Fibroblast of skin of right quadriceps (primary cell): ENCODE measurements at places on chromosomes 4 and X.

- DNase-seq: no peak
These were observed 73.3 kb upstream of the LRPAP1 start for GRCh38 chr4:3605491-3605890.

DNA sequence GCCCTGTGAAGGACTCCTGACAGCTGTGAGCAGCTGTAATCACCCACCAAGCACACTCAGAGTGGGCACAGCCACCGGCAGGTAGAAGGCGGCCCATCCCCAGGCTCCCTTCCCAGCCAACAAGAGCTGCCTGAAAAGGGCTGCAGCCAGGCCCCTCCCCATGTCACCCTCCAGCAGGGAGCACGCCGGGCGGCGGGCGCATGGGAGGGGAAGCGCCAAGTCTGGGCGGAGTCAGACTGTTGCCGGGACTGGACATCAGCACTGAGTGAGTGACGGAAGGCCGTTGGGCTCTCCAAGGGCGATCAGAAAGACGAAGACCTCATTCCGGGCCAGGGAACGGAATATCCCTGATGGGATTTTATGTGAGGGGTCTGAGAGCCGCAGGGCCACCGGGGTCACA lies 82.1 kb downstream of the PPP2R2C start:
- DNase-seq: no peak

DNA sequence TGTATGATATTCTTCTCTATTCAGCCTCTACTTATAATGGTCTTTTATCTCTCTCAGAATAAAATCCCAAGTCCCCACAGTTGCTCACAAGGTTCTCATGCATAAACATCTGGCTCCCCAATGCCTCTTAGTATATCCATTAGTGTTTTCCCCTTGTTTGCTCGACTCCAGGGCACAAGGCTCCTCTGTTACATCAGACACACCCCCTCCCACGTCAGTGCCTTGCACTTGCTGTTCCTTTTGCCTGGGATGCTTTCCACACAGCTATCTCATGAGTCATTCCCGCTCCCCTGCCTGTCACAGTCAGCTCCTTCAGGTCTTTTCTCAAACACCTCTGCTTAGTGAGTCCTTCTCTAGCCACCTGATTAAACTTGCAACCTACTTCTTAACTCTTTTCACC lies 260.2 kb downstream of the IL1RAPL1 start:
- peak; percentile 1 for DNase-seq

DNA sequence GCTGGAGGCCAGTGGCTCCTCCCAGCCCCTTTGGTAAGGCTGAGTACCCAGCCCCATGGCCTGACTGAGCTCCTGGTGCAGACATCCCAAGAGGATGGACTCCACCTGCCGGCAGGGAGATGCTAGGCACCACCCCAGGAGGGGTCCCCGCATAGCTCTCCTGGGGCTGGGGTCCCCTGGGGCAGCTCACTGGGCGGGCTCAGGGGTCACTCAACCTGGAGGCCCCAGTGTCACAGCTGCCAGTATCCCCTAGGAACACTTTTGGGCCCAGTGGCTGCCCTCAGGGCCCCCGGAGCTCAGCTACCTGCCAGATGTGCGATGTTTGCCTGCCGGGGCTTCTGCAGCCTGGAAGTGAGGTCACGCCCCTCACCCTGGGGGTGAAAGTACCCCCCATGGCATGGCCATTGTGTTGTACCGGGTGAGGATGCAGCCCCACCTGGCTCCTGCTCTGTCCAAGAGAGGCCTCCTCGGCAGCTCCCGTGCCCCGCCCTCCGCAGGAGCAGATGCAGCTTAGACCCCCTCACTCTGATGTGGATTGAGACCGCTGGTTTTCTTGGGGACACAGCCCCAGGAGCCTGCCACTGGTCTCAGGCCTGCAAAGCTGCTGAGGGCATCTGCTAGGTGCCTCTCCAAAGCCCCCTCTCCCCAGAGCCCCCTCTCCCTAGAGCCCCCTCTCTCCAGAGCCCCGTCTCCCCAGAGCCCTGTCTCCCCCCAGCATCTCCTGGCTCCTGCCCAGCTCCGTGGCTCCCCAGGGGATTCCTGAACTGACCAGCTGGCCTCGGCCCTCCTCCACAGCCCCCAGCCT lies 6.7 kb upstream of the HGFAC start:
- no peak for DNase-seq

DNA sequence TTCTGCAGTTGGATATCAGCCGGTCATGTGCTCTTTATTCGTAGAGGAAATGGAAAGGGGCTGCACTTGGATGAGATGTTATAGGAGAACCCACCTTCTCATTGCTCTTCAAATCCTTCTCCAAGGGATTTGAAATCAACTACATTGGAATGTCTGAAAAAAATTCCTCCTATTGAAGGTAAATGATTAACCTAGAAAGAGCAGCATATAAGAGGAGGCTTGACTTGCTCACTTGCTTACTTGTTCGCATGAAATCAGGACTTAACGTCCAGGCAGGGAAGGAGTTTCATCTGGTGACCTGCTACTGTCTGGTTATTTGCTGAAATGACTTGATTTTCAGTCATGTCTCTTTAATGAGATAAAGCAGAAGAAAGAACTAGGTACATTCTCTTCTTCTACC lies 338.4 kb upstream of the NOCT start:
- DNase-seq: no peak

- DNase-seq: peak; percentile 10
These were observed 519.5 kb downstream of the BCOR start for GRCh38 chrX:39577985-39578869.

GRCh38 chr4:109332926-109333464 lies 30.5 kb upstream of the COL25A1 start:
- DNase-seq: no peak

DNA sequence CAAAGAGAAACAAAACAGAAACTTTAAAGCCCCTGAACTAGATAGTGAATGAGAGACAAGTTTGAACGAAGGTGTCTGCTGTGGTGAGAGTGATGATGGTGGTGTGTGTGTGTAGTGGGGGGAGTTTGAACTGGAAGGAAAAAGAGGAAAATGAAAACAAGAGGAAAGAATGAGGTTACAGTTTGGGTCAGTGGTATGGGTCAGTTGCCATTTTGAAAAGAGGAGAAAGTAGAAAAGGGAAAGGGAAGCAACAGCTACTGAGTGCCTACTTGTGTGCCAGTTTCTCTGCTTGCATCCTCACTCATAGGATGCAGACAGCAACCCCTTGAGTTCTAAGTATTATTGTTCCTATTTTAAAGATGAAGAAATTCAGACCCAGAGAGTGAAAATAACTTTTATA lies 26.0 kb downstream of the NHSL2 start:
- DNase-seq: no peak

DNA sequence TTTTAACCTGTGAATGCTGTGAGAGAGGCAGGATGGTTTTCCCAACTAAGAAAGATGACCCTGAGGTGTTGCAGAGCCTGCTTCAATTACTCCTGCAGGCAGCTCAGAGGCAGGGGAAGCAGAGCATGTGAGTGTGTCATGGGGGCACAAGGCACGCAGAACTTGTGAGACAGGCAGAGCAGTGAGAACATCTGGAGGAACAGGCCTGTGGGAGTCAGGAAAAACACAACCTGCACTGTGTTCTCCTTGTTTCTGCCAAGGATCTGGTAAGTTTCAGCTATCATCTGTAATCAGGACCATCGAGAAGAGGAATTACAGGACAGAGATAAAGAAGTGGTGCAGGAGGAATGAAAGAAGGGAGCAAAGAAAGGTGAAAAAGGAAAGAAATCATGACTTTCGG lies 741.8 kb upstream of the INTU start:
- peak; percentile 65 for DNase-seq

DNA sequence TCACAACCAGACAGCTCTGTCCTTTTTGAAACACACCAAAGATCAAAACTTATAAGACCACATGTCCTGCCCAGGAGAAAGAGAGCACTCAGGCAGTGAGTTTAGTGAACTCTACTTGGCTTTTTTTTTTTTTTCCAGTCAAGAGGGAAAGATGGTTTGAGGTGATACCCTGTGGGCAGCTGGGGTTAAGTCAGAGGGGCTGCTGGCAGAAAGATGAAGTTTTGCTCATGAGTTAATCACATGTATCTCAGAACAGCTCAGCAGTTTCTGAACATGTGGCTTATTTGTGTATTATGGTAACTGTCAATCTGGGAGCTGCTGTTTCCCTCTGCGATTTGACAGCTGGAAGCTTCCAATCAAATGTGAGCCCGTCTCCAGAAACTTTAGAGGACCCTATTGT lies 56.4 kb upstream of the MAP3K15 start:
- no peak for DNase-seq

- DNase-seq: no peak
These were observed 3.9 kb upstream of the TMPRSS11B start for GRCh38 chr4:68249434-68249833.

DNA sequence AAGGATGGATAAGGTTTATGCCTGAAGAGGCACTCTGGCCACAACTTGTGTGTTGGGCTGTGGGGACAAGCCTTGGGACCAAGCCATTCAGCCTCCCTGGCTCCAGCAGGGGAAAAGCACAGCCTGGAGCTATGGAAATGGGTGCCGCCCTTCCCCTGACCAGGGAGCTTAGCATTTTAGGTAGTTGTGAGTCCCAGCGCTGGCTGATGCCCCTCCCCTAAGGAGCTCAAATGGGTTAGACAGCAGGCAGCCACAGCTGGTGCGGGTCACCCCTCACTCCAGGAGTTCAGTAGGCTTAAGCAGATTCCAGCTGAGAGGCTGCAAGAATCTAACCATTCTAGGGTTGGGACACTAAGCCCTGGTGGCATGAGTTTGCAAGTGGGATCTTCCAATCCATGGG lies 172.9 kb downstream of the KCNIP4 start:
- DNase-seq: no peak

- DNase-seq: peak; percentile 11
These were observed 25.8 kb downstream of the ADRA2C start for GRCh38 chr4:3791910-3792542.

DNA sequence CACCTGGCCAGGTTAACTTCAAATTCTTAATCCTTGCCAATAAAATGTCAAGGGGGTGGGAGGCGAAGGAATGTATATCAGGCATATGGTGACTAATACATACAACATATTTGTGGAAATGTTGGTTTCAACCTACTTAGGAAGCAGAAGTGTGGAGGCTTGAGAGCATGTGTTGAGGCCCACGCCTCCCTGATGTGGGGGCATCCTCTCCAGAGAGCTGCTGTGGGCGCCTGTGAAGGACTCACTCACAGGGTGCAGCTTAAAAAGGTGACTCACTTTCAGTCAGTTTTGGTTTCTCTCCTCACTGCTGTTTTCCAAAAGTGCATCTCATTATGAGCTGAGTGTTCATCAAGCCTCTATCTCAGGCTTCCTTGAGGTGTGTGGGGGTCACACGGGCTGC lies 27.5 kb downstream of the LNX1 start:
- DNase-seq: peak; percentile 97

GRCh38 chrX:5915783-5916182 lies 312.9 kb downstream of the NLGN4X start:
- no peak for DNase-seq

DNA sequence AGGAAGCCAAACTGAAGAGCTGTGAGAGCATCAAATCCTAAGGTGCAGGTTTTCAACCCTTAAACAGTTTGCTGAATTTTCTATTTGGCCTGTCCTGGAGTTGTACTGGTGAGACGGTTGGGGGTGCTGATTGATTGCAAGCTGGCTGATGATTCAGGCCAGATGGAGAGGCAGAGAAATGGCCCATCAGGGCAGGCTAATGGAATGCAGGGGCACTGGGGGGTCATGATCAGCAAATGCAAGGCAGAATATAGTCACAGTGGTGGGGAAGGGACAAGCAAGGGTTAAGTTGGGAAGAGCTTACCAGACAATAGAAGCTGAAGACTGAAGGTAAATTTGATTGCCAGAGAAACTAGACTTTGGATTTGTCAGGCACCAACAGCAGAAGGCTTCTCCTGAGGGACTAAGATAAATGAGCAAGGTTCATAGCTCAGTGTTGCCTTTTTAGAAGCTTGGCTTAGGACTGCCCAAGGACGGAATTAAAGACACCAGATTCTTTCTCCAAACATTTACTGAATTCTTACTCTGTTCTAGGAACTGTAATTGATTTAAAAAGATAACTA lies 4.3 kb upstream of the AADAT start:
- no peak for DNase-seq

- DNase-seq: peak; percentile 48
These were observed 24.3 kb upstream of the PGM2 start for GRCh38 chr4:37802068-37802666.

- no peak for DNase-seq
These were observed 343.8 kb downstream of the ARHGAP24 start for GRCh38 chr4:85818700-85819099.

- DNase-seq: no peak
These were observed 10.5 kb downstream of the VAMP7 start for GRCh38 chrX:155891446-155892210.

- no peak for DNase-seq
These were observed 243.8 kb downstream of the PPP3CA start for GRCh38 chr4:101103381-101104142.

DNA sequence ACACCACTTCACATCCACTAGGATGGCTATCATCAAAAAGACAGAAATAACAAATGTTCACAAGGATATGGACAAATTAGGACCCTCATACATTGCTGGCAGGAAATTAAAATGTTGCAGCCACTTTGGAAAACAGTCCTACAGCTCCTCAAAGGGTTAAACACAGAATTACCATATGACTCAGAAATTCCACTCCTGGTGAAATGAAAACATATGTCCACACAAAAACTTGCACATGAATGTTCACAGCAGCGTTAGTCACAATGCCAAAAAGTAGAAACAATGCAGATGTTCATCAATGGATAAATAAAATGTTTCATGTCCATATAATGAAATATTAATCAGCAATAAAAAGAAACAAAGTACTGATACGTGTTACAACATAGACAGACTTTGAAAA lies 15.1 kb downstream of the S100G start:
- peak; percentile 79 for DNase-seq

DNA sequence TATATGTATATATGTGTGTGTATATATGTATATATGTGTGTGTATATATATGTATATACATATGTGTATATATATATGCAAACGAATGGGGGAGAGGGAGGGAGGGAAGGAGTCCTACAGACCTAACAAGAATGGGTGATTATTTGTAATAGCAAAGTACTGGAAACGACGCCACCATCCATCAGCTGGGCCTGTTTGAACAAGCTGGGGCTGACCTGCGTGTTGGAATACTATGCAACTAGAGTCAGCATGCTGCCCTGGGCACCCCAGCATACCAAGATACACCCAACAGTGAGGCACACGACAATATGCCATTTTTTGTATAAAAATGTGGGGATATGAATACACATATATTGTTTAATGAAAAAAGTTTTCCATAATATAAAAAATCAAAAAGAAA lies 21.6 kb upstream of the CCNQ start:
- DNase-seq: no peak

DNA sequence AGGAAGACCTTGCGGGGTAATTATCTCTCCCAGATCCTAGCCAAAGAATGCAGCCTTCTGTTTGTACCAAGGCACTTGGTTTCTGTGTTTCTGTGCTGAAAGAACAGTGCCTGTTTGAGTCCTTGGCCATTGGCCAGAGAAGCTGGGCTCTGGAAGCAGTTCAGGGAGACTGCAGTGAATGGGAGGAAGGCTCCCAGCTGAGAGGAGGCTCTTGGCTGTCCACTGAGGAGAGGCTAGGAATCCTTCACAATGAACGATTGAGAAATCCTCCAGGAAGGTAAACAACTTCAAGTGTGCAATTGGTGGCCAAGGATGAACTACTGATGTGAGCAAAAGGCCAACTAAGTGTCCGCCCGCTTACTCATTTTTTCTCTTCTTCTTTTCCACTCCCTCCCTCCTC lies 61.3 kb downstream of the HS3ST1 start:
- DNase-seq: peak; percentile 2
